ENCODE measurements at places on chromosomes 3 and 15.

DNA sequence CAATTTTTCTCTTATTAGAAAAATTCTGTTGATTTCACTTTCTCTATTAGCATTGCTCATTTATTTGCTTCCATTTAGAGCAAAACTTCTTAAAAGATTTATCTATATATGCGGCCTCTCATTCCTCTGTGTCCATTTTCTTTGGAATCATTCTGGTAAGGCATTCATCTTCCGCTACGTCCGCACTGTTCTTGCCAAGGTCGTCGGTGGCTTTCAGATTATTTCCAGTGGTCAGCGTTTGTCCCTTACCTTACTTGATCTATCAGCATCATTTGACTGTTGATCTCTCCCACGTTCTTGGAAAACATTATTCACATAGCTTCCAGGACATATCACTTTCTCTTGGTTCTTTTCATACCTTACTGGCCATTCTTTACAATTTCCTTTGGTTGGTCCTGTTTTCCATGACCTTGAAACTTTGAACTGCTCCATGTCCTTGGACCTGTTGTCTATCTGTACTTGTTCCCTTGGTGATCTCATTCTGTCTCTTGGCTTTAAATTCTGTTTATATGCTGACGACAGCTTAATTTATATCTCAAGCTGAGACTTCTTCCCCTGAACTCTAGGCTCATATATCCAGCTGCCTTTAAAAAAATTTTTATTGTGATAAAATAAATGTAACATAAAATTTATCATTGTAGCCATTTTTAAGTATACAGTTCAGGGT lies 54.5 kb downstream of the SLMAP start:
- no peak for DNase-seq

DNA sequence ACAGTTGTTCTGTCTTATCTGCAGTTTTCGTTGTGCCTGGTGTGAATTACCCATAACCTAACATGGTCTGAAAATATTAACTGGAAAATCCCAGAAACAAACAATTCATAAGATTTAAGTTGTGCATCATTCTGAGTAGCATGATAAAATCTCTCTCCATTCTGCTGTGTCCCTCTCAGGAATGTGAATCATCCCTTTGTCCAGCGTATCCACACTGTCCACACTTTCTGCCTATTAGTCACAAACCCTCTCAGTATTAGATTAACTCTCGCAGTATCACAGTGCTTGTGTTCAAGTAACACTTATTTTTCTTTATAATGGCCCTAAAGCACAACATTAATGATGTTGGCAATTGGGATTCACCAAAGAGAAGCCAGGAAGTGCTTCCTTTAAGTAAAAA lies 203.2 kb downstream of the CGGBP1 start:
- peak; percentile 2 for DNase-seq

GRCh38 chr3:115838786-115839185 lies 215.5 kb downstream of the GAP43 start:
- no peak for DNase-seq

- no peak for DNase-seq
Measured at GRCh38 chr15:31598620-31599019, 272.0 kb downstream of the KLF13 start.

- no peak for DNase-seq
Measured at GRCh38 chr15:67126551-67127330, 61.3 kb downstream of the SMAD3 start.

DNA sequence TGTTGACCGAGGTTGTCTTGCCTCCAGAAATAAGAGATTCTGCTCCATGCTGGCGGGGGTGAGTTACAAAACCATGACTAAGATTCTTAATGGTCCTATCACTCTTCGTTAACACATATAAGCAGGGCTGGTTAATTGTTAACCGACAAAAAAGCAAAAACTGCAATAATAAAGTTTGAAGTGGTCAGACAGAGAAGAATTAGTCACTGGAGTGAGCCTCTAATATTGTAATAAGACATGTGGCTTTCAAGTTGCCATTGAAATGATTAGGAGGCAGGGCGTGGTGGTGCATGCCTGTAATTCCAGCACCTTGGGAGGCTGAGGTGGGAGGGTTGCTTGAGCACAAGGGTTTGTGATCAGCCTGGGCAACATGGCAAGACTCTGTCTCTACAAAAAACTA lies 78.4 kb upstream of the NR2F2 start:
- no peak for DNase-seq

DNA sequence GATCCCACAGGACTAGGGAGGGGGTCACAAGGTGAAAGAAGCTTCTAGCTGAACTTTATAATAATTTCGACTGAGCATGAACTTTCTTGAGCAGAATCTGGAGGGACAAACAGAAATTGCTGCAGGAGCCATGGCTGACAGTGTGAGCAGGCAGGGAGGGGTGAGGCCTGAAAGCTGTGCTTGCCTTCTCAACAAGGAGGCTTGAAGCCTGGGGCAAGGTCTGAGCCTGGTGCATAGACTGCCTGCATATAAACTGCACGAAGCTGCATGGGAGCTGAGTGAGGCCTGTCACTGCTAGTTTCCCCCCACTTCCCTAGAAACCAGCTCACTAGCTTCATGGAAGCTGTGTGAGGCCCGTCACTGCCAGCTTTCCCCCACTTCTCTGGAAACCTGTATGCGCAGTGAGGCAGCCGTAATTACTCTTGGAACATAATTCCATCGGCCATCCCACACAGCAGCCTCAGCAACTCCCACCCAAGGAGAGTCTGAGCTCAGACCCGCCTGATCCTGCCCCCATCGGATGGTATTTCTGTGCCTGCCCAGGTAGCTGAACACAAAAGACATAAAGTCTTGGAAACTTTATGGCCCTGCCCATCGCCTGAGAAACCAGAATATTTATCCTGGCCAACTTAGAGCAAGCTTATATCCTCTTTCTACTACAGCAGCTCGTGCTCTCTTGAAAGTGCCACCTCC lies 136.5 kb downstream of the PLCH1 start:
- no peak for DNase-seq

DNA sequence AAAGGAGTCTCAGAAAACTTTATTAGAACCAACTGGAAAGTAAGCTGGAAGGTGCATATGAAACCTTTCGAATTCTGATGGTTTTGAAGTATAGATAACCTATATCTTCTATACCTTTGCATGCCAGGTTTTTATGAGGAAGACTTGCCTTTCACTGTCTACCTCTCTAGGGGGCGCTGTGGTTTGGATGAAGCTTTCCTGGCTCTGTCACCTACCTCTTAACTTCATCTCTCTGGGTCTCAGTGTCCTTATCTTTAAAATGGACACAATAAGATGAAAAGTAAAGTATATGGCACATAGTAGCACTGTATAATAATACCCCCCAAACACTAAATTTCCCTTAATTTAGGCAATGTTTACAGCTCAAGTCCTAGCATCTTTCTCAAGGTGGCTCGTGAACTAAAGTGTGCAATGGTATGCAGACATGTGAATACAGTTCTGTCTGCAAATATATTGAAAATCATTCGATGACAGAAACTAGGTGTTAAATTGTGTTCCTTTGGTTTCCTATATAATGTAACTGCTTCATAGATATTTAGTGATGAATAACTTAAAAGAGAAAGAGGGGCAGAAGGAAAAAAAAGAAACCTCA lies 314.3 kb downstream of the CHST2 start:
- no peak for DNase-seq

GRCh38 chr3:13116426-13116825 lies 43.2 kb upstream of the IQSEC1 start:
- DNase-seq = no peak

DNA sequence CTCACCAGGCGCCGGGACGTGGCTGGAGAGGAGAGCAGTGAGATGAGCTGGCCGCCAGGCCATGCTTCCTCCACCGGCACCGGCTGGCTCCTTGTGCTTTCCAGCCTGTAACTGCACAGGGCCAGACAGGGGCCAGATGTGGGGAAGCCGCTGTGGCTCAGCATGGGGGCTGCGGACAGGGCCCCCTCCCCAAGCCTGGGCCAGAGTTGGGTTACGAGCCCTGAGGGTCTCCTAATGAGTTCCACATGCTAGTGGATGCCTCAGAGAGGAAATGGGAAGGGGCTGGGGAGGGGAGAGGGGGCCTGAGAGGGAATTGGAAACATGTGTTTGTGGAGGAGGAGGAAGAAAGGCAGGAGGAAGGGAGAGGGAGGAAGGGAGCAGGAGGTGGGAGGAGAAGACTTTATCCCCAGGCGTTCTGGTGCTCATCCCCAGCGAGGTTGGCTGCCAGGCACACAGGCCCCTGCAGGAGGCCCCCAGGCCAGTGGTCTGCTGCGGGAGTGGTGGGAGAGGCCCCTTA lies 11.7 kb upstream of the DUSP7 start:
- no peak for DNase-seq

GRCh38 chr3:127454051-127454450 lies 136.5 kb downstream of the TPRA1 start:
- DNase-seq = no peak

GRCh38 chr3:148840451-148840850 lies 12.8 kb downstream of the CPB1 start:
- no peak for DNase-seq
